ENCODE measurements at places on chromosomes 4 and X. TPM values are rescaled to one million over a fixed set of nuclear protein-coding genes. Genes with fewer than 3 reads are reported as not detected.

- H3K27ac ChIP-seq, result no peak overlapping the region
- DNase-seq, result no peak
- no peaks in the 10 kb centered on the region for H3K36me3 ChIP-seq
Observed at GRCh38 chrX:101605146-101605545, 12.7 kb downstream of the ARMCX6 start.

GRCh38 chrX:130876226-130876625 lies 26.8 kb downstream of the ENOX2 start:
- H3K27me3 ChIP-seq, result no peaks in the 10 kb centered on the region
- DNase-seq, result no peak
- no peaks in the 10 kb centered on the region for H3K36me3 ChIP-seq
- peaks cover 8% of the 10 kb centered on the region for H3K4me1 ChIP-seq
- no peak overlapping the region for H3K27ac ChIP-seq

DNA sequence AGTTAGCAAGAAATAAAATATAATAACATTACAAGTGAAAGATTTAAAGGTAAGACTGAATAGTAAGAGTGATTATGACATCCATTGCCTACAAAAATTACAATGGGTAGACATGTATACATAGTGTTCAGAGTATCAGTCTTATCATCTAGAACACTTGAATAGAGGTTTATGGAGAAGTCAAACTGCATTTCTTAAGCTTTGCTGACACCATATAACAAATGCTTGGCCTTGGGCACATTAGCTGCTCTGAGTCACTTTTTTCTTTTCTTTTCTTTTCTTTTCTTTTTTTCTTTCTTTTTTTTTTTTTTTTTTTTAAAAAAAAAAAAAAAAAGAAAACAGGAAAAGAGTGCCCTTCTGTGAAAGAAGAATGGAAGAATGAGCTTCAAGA lies 220.0 kb downstream of the SPCS3 start:
- no peak overlapping the region for H3K4me3 ChIP-seq
- no peak overlapping the region for H3K27ac ChIP-seq
- no peaks in the 10 kb centered on the region for H3K27me3 ChIP-seq
- no peaks in the 10 kb centered on the region for H3K4me1 ChIP-seq
- DNase-seq, result no peak
- H3K36me3 ChIP-seq, result no peaks in the 10 kb centered on the region

GRCh38 chr4:154492288-154492687 lies 689 bp upstream of the DCHS2 start:
- H3K27me3 ChIP-seq, result peaks cover 58% of the 10 kb centered on the region
- H3K27ac ChIP-seq, result no peak overlapping the region
- H3K4me3 ChIP-seq, result peak overlapping the region; percentile 50
- H3K36me3 ChIP-seq, result peaks cover 6% of the 10 kb centered on the region
- DNase-seq, result no peak
- peaks cover 11% of the 10 kb centered on the region for H3K4me1 ChIP-seq

The COX7B2 gene
- not detected for total RNA-seq

- no peak for DNase-seq
- H3K27ac ChIP-seq, result no peak overlapping the region
- no peaks in the 10 kb centered on the region for H3K27me3 ChIP-seq
Observed at GRCh38 chr4:2305766-2306501, 44.0 kb upstream of the MXD4 start.

- no peaks in the 10 kb centered on the region for H3K36me3 ChIP-seq
- no peak overlapping the region for H3K4me3 ChIP-seq
- peaks cover 4% of the 10 kb centered on the region for H3K4me1 ChIP-seq
- H3K27me3 ChIP-seq, result peaks cover 9% of the 10 kb centered on the region
- DNase-seq, result no peak
Observed at GRCh38 chr4:111945014-111945413, 200.2 kb upstream of the FAM241A start.

DNA sequence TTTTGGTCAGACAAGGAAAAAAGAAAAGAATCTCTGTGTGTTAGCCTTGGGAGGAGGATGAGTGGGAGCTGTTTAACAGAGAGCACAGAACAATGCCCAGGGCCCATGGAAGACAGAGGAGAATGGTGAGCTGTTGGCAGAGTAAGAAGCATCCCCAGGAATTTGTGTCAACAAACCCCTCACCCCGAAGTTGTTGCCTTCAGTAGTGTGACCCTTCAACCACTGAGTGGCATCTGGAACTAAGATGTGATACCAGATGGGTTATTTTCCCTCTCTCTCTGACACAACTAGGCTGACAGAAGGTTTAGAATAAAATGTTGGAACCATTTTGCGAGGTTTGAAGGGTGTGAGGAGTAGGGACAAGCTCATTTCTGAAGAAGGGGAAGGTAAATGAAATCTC lies 25.1 kb downstream of the IGSF1 start:
- no peak for DNase-seq
- H3K27me3 ChIP-seq, result no peaks in the 10 kb centered on the region
- H3K4me1 ChIP-seq, result no peaks in the 10 kb centered on the region
- no peaks in the 10 kb centered on the region for H3K36me3 ChIP-seq

DNA sequence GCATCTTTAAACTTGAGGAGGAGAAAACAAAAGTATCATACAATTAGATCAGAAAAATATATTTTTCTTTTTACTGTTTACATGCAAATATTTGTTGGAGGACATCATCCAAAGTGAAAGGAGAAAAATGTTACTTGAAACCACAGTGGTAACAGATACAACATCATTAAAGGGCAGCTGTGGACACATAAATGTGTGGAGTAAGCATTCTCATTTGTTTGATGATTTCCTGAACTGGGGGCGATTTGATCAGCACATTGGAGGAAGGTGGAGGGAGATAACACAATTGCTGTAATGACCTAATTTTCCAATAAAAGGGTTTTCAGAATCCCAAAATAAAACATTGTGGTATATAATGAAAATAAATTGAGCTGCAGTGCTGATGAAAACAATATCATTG lies 314.5 kb upstream of the HS3ST1 start:
- no peak for DNase-seq
- H3K27ac ChIP-seq, result no peak overlapping the region
- peaks cover under 1% of the 10 kb centered on the region for H3K36me3 ChIP-seq
- H3K27me3 ChIP-seq, result peaks cover 12% of the 10 kb centered on the region

GRCh38 chr4:157045507-157046127 lies 30.3 kb upstream of the GLRB start:
- DNase-seq, result no peak
- no peaks in the 10 kb centered on the region for H3K27me3 ChIP-seq
- H3K36me3 ChIP-seq, result no peaks in the 10 kb centered on the region
- no peak overlapping the region for H3K4me3 ChIP-seq

All from T-helper 17 cell (primary cell).